ENCODE measurements at places on chromosomes 7 and 10.

DNA sequence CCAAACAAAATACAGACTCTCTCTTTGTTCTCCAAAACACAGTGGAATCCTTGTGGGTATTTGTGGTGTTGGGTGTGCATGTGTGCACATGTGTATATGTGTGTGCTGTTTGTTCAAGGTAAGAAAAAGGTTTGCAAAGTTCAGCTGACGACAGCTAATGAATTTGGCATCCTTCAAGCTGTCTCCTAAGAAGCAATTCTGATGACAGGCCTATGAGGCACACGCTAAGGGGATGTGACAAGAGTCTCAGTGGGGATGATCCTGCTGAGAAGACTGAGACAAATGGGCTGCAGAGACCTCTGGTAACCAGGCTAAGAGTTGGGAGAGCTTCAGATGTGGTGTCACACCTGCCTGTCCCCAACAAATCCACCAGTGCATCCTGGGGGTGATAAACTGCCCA, 26.5 kb upstream of the CELF2 start:
- no peak for DNase-seq

DNA sequence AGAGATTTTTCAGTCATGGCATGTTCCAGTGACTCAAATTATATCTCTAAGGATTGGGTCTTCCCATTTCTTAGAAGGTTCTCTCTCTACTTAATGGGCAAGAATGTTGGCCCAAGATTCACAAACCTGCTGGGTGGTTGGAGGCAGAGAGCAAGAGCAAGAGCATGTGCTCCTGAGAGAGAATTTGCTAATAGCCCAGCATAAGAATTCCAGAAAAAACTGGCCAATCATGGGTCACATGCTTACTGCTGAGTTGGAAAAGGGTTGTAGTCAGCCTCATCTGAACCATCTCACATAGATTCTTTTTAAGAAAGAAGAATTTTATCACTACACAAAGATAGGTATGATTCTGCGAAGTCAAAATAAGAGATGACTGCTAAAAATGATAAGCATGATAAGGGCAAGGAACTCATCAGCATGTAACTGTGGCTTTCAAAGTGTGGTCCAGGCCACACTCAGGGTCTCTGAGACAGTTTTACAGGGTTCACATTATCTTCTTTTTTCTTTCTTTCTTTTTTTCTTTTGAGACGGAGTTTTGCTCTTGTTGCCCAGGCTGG, 8.2 kb upstream of the VCL start:
- no peak for DNase-seq

DNA sequence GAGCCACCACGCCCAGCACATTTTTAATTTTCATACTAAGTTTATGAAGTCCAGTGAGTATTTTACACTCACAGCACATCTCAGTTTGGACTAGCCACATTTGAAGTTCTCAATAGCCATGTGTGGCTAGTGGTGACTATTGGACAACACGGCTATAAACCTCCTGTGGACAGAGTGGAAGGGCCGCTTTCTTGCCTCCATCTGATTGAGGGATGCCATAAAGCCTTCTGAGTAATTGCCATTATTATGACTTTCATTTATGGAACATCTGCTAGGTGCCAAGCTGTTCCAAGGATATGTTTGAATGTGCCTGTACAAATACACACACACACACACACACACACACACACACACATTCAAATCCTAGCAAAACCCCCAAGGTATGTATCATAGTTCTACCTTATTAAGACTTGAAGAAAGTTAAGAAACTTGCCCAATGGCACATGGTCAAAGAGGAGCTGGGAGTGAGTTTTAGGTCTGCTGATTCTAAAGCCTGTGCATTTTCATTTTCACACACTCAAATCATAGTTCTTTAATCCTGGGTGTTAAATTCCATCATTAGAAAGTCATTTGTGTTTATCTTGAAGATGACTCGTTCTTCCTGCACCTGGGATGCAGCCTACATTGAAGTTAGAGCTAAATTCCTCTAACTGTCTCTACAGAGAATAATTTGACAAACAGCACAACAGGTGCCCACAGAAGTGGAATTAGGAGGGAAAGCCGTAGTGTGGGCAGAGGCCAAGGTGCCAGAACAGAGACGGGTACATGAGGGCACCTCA, 143.3 kb downstream of the PKD1L1 start:
- no peak for DNase-seq

- no peak for DNase-seq
Observed at GRCh38 chr10:131091682-131092081, 219.8 kb downstream of the TCERG1L start.

DNA sequence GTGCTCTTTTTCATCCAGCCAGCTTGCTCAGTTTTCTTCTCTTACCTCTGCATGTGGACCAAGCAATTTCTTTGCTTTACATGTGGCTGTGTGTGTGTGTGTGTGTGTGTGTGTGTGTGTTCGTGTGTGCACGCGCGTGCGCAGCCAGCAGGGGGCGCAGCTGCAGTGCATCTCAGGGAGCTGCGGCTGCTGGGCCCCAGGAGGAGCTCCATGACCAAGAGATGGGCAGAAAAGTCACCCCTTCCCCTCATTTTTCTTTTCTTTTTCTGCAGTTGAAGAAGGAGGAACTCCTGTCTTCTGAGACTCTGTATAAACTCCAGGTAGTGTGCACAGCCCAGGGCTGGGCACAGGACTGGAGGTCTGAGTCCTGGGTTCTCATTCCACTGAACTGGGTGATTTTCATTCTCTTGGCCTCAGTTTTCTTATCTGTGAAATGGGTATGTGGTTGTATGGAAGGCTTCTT, 41.8 kb downstream of the BLNK start:
- peak; percentile 80 for DNase-seq

- no peak for DNase-seq
Observed at GRCh38 chr7:40824461-40824860, 689.7 kb downstream of the SUGCT start.

DNA sequence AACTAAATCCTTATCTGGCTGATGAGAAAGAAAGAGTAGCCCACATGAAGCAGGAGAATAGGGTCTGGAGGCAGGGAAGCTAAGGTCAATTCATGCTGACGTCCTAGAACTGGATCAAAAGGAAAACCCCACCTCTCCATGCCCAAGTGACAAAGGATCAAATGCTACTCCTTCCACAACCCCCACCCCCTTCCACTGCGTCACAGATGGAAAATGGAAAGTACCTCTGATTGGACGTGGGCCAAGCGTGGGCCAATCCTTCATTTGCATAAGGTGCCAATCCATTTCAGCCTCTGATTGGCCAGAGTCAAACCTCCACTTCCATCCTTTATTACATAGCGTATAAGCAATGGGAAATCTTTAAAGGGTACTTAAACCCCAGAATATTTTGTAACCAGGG, 431.3 kb upstream of the ETV1 start:
- DNase-seq, result no peak

DNA sequence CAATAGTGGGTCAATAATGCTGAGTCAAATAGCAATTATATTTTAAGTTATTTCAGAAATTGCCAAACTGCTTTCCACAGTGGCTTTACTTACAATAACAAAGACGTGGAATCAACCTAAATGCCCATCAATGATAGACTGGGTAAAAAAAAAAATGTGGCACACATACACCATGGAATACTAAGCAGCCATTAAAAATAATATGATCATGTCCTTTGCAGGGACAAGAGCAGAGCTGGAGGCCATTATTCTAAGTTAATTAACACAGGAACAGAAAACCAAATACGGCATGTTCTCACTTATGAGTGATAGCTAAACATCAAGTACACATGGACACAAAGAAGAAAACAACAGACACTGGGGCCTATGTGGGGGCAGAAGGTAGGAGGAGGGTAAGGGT, 15.0 kb upstream of the CYP3A4 start:
- DNase-seq, result no peak

GRCh38 chr7:157273208-157274093, 63.4 kb upstream of the DNAJB6 start:
- DNase-seq, result peak; percentile 84

- peak; percentile 14 for DNase-seq
Observed at GRCh38 chr10:101014966-101015581, 15.5 kb downstream of the LZTS2 start.

Measured in HT-29 (cell line).